SJCRH30 (cell line): ENCODE measurements at places on chromosomes 12 and 14.

DNA sequence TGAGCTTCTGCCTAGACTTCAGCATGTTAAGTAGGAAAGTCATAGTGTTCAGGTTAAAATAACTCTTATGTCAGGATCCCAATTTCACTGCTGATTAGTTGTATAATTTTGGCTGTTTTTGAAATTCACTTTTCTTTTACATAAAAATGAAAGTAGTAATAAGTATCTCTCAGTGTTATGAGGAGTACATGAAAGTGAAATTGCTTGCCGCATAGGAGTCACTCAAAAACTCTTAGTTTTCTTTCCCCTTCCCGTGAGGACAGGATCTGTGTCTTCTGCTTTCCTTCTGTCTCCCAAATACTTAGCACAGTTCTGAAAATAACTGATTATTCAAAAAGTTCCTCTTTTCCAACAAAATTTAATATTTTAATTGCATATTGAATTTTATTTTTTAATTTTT, 100.5 kb downstream of the SLC38A4 start:
- no peak for DNase-seq

GRCh38 chr12:5317556-5317955, 114.4 kb upstream of the NTF3 start:
- DNase-seq = no peak

GRCh38 chr14:31477248-31477647, 10.6 kb downstream of the GPR33 start:
- DNase-seq = no peak

DNA sequence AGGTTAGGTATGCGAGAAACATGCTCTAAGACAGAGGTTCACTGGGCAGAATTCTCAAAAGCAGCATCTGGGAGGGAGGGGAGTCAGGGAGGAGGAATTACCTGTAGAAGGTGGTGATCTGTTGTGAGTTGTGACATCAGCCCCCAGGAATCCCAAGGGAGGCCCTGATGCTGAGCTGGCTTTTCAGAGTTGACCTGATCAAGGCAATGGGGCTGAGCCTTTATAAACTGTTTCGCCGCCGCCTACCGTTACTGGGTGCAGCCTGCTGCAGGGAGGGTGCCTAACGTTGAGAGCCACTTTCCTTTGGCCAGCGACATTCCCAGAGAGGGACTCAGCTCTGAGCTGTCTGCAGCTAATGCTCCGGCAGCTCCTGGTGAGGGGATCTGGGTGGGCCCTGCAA, 257.9 kb upstream of the TMEM132C start:
- no peak for DNase-seq
